ENCODE measurements at places on chromosomes 2 and 18. TPM values are rescaled to one million over a fixed set of nuclear protein-coding genes. Genes with fewer than 3 reads are reported as not detected.

CXCR4 gene
- total RNA-seq: 215 TPM

DNA sequence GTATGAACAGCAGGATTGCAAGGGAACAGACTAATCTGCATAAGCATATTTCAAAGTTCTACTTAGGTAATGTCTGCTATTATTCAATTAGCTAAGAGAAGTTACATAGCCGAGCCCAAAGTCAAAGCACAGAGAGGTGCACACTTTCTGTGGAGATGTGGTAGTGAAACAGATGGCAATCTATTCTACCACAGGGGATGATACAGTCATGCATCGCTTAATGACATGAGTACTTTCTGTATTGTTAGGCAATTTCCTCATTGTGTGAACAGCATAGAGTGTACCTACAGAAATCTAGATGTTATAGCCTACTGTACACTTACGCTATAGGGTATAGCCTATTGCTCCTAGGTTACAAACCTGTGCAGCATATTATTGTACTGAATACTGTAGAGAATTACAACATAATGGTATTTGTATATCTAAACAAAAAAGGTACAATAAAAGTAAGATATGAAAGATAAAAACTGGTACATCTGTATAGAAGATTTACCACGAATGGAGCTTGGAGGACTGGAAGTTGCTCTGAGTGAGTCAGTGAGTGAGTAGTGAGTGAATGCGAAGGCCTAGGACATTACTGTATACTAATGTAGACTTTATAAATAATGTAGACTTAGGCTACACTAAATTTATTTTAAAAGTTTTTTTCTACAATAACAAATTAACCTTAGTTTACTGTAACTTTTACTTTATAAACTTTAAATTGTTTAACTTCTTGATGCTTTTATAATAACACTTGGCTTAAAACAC is 197.6 kb downstream of the MBD5 start:
- no peak for DNase-seq

PROM2 gene
- total RNA-seq: 5.4 TPM

- no peak for DNase-seq
Measured at GRCh38 chr2:181780047-181780651, 99.8 kb upstream of the NEUROD1 start.

RNF125 gene
- total RNA-seq: 1.5 TPM

FSHR gene
- not detected for total RNA-seq

GRCh38 chr2:2800697-2801096 is 469.6 kb upstream of the MYT1L start:
- DNase-seq: no peak

GRCh38 chr2:38115216-38116032 is 39.5 kb upstream of the CYP1B1 start:
- DNase-seq: peak; percentile 95

GCG gene
- not detected for total RNA-seq

Data from glutamatergic neuron (in vitro differentiated cells).